ENCODE measurements at places on chromosomes 12 and 14.

- DNase-seq = no peak
Measured at GRCh38 chr14:60294411-60295069, 45.5 kb downstream of the PPM1A start.

DNA sequence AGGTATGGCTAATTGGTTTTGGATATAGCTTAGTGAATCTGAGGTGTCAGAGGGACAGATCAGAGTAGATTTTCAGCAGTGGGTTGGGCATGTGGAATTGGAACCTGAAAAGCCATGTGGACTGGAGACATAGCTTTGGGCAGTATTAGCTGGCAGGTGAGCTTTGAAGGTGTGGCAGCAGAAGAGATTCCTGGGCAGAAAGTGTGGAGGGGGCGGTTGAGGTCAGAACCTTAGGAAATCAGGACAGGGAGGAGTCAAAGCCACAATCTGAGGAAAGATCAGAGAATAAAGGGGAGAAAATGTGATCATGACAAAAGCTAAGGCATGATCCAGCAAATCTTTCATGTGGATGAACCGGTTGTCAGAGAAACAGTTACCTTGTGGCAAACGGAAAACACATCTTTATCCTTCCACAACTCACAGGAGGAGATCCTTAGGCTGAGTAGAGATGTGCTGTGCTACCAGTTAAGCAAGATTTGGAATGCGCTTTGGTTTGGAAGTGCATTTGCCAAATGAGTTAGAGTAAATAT lies 56.4 kb downstream of the PTGER2 start:
- no peak for DNase-seq

GRCh38 chr12:47819138-47819895 lies 386 bp downstream of the HDAC7 start:
- DNase-seq = no peak

GRCh38 chr14:102029956-102030355 lies 56.9 kb downstream of the HSP90AA1 start:
- DNase-seq = no peak

DNA sequence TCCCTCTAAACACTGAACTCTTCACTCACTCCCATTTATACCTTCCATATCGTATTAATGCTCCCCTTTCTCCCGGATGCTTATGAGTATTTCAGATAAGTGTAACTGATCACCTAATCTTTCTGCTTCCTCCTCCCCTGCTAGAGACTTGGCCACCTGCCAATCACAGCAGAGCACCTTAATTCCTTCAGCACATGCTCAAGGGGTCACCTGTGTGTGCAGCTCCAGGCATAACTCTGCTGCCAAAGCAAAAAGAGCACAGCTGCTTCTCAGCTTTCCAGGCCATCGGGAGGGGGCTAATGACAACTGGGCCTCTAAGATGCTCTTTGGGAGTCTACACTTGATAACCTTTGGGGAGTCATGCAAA lies 106.9 kb upstream of the DYRK2 start:
- no peak for DNase-seq

GRCh38 chr14:95185033-95185766 lies 27.9 kb upstream of the DICER1 start:
- DNase-seq = no peak

DNA sequence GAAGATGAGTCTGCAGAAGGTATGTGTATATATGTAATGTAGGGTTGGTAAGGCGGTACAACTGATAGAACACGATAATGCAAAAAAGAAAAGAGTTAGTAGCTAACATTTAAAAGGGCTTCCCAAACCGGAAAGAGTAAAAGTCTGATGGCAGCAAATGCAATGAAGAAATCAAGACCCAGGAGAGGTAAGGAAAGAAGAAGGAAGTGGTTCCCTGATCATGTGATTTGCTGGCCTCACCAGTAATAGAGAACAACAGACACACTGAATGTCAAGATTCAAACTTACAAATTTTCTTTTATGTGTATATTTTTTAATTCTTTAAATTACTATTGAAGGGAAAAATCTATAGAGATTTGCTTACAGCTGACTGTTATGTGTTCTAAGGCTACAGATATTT lies 18.4 kb downstream of the ZFC3H1 start:
- no peak for DNase-seq

- DNase-seq = no peak
Measured at GRCh38 chr12:62618930-62619329, 152.3 kb downstream of the MON2 start.

- no peak for DNase-seq
Measured at GRCh38 chr14:44741431-44741830, 220.3 kb downstream of the KLHL28 start.

Data from fibroblast of skin of left biceps (primary cell).